ENCODE measurements at places on chromosomes 4 and X.

GRCh38 chr4:25103418-25103817, 56.8 kb downstream of the SEPSECS start:
- no peak for DNase-seq

DNA sequence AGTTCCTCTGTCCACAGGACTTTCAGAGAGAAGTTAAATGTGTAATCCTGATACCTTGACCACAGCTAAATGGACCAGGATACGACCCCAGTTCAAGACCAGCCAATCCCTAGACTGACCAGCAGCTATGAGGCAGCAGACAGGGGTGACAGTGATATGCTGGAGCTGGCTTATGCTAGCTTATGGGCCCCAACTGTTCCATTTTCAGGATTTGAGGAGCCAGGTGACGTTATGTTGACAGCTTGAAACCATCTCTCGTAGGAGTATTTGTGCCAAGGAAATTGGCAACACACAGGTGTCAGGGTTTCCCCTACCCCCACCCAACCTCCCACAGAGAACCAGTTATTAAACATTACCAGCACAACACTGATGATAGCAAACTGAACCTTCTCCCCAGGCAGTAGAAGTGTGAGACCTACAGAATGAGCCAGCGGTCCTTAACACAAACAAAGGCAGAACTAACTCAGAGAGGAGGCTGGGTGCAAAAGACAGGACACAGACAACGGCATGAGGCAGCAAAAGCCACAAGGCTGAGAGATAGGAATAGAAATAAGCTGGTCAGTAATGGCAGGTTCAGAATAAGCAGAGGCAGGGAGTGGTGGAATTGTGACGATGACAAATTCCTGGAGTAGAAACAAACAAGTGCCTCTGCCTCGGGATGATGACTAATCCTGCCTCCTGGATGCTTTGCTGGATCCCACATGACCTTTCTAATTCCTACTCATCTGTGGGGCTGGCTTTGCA, 85.6 kb upstream of the CPEB2 start:
- DNase-seq = no peak

GRCh38 chrX:154749856-154750255, 1.0 kb downstream of the GAB3 start:
- DNase-seq = peak; percentile 31

DNA sequence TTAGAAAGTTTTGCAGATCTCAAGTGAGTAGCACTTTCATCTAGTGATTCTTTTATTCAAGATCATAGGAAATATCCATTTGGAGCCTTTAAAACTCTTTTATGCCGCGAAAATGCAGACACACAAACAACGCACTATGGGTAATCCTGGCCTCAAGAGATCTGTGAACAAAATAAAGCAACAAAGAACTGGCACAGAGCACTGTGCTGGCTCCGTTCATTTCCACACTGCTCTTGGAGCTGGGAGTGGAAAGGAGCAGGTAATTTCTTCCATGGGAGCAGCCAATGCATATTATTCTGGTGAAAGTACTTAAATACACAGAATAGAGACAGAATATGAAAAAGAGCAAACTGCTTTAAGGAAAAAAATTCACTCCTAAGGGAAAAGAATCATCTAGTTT, 172.7 kb upstream of the FRG1 start:
- no peak for DNase-seq

DNA sequence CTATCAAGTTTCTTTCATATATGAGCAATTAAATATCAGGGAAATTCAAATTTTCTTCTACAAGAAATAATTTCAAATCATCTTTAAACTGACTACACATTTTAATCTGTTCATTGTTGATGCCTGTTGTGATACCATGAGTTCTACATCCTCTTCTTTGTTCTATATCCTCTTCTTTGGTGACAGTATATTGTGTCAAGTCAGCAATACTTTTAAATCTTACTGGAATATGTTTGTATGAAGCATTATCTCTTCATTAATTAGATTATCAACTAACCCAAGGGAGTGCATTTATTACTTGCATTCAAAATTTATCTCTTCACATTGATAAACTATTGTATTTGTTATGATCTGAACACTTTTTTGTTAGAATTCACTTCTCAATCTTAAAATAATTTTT, 275.0 kb upstream of the INTU start:
- no peak for DNase-seq

DNA sequence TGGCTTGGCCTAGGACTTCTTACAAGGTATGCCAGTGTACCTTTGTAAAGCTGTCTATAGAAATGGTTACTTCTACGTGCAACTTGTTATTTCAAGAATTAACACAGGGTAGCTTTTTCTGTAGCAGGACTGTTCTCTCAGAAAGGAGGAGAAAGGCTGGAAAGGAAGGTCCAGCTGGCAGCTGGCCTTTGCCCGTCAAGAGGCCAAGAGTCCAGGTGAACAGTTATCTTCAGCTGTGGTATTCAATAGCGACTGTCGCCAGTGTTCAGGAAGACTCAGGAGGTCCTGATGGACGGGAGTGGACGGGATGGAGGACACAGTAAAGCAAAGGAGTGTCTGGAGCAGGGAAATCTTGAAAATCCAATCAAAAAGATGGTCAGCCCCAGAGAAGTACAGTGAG, 4.7 kb downstream of the CYP4V2 start:
- DNase-seq = no peak

DNA sequence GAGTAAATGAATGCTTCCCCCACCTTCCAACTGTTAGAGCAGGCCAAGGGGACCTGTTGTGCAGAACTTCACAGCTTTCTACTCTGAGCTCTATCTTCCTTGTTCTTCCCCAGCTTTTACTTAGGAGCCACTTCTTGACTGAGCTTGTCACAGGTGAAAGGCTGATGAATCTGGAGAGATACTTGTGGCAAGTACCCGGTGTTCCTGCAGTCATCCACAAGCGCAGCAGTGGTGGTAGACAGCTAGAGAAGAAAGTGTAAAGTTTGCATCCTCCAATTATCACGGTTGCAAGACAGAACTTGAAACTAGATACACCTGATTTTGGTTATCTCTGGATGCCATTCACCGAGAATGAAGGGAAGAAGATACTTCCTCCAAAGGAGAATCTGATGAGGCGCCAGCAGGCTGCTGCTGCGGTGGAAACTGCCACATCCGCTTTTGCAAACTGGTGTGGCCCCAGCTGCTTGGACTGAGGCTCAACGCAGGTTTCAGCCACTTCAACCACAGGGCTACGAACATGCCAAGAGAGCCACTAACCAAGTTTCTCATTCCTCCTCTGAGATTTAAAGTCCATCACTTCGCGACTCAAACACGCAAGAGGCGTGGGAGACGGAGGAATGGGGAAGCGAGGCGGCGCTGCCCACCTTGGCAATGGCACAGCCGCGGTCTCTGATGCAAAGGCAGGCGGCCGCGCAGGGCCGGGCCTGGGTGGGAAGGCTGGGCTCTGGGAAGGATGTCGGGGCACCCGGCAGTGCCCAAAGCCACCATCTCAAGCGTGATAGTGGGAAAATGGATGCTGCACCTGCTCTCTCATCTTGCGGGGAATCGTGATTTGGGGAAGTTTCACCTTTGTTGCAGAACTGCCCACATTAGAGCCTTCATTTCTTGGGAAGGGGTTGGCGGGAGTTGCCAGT, 1.3 kb upstream of the FHIP1A start:
- DNase-seq = peak; percentile 98

GRCh38 chrX:17120816-17121215, 174.4 kb downstream of the REPS2 start:
- no peak for DNase-seq

DNA sequence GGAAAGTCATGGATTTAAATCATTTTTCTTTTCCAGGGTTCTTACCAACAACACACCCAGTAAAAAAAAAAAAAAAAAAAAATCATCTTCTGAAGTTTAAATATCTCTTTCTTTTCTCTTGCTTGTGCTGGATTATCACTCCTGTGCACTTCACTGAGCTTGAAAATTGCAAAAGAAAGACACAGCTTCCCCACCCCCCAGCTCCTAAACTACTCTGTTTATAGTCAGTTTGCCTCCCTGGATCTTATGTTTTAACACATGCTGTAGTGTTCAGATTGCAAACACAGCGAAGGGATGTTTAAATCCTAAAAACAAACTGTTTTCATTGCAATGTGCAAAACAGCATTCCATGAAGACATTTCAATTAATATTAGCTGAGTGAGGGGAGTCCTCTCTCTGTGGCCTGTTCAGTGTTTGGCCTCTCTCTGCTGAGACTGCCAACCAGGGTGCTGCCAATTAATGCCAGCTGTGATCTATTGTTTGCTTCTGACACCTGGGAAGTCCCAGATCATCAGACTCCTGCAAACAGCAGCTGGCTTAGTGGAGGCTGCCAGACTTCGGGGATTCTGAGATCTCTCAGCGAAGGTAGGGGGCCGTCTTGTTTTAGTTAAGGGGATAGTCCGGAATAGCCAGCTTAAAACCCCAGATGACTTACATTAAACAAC, 171.1 kb upstream of the PITX2 start:
- DNase-seq = no peak

GRCh38 chrX:130555341-130555740, 153.6 kb downstream of the RBMX2 start:
- DNase-seq = no peak

GRCh38 chr4:87419578-87420249, 2.7 kb upstream of the NUDT9 start:
- no peak for DNase-seq

GRCh38 chrX:87160435-87161010, 357.1 kb upstream of the KLHL4 start:
- no peak for DNase-seq

- no peak for DNase-seq
Observed at GRCh38 chr4:116733370-116733769, 352.0 kb downstream of the TRAM1L1 start.

GRCh38 chrX:135432881-135433521, 11.3 kb downstream of the SMIM10L2A start:
- no peak for DNase-seq

- DNase-seq = no peak
Observed at GRCh38 chrX:153879741-153880439, 6.1 kb downstream of the L1CAM start.

DNA sequence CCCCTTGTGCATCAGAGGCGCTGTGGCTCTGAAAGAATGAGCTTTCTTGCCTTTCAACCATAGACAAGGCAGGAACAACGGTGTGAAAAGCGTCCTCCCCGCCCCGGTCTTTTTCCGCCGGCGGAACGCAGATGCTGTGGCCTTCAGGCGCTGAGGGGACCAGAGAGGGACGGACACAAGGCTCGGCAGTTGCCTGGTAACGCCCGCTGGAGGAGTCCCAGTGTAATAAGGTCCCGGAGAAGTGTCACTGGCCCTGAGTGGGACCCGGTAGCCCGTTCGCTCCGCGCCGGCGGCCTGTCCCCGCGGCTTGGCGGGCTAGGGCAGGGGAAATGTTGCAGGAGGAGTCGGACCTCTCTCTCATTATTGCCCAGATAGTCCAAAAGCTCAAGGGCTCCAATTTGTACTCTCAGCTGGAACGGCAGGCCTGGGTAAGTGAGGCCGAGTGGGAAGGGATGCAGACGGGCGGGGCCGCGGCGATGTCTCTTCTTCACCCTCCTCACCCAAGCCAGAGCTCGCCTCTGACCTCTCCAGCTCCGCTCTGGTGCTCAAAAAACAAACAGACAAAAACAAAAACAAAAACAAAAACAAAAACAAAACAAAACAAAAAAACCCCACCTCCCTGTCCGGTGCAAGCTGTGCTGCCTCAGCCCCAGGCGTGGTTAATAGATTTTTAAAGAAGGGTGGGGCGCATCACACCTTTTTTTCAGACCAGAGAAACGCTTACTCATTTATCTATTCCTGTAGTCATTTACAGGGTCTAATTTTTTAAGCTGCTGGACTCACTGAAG, at the start of gene TBC1D19:
TSS of gene TBC1D19 (plus strand) at position 220 of the 788 bp plus-strand sequence. CDS start at position 330, 110 bp downstream.
- DNase-seq = peak; percentile 81

DNA sequence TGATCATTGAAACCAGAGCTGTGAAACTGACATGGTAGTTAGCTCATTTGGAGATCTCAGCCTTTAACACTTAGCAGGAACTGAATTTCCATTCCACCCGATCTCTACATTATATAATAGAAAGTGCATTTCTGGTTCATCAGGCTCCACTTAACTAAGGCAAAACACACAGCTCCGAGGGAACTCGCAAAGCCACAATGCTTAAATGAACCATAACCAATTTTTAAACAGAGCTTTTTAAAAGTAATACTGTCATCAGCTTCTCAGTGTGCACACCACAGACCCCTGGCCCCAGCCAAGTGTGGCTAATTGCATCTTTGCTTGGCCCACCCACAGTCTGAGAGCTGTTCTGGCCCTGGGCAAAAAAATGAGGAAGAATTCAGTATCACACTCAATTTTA, 66.1 kb downstream of the DCHS2 start:
- DNase-seq = no peak

GRCh38 chrX:85115252-85115651, 111.6 kb downstream of the APOOL start:
- no peak for DNase-seq

DNA sequence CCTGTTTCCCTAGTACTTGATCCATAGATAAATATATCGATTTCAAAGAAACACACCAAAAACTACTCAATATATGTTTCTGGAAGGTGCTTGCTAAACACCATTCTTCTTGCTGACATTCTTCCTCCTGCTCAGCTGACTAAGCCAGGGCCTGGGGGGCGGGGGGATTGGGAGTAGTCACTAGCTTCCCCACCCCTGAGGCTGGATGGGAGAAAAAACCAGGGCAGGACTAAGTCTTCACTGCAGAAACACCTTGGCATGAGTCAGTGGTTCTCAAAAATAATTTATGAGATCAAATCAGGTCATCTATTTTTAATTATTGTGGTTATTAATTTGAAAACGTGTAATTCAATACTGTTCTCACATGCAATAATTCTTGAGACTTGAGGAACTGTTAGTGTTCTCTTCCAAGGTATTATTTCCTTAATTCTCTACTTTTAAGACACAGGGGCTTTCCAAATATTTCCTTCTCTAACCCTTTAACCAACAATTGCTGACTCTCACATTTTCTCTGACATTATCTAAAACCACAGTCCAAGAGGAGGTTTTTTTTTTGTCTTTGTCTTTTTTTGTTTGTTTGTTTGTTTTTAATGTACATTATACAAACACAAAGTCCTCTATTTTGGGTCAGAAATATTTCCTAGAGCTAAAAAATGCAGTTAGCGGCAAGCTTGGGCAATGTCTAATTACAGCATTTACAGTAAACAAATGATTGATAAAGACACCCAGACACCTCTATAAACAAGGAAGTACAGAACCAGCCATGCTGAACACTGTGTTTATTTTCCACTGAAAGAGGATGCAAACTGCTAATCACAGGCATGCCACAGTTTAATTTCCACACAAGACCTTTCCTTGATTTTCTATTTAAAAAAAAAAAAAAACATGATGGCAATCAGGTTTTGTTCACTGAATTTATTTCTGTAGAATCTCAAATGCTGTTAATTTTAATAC, 120.3 kb upstream of the USP9X start:
- DNase-seq = no peak

DNA sequence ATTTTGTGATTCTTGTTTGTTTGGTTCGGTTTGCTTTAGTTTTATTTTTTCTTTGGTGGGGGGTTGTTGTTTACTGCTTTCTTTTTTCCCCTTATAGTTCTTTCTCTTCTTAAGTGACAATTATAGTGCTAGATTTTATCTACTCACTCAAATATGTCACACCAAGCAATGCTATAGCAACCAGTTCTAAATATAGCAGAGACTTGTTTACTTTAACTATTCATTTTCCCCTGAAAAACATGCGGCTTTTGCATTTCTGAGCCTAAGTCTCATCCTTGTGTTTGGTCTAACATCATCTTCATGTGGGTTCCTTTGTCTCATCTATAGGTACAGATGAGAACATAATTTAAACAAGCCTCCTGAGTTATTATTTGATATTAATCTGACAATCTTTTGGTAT, 676.6 kb downstream of the FAT4 start:
- no peak for DNase-seq
